ENCODE measurements at places on chromosomes 2 and 18. TPM values are rescaled to one million over a fixed set of nuclear protein-coding genes. Genes with fewer than 3 reads are reported as not detected.

MARS2 gene
- 4.1 TPM for total RNA-seq

HSPD1 gene
- 468 TPM for total RNA-seq

LCT gene
- not detected for total RNA-seq

DNA sequence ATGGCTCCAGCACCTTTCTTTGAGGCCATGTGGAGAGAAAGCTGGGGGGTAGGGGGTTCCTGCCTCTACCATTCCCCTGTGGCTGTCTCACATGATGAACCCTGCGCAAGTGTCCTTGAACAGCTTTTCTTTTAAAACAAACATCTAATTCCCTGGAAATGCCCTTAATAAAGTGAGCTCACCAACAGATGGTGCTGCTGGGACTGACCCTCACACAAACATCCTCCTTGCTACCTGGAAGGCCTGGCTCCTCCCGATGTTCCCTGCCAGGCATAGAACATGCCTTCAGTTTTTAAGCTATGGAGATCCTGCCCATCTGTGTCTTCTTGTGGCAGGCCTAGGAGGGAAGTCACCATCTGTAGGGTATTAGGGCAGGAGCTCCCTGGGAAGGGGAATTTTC is 60.7 kb upstream of the GATA6 start:
- DNase-seq: peak; percentile 3

GRCh38 chr2:14587119-14587518 is 45.4 kb upstream of the LRATD1 start:
- no peak for DNase-seq
